ELR (cell line): ENCODE measurements at places on chromosomes 6 and 20.

DNA sequence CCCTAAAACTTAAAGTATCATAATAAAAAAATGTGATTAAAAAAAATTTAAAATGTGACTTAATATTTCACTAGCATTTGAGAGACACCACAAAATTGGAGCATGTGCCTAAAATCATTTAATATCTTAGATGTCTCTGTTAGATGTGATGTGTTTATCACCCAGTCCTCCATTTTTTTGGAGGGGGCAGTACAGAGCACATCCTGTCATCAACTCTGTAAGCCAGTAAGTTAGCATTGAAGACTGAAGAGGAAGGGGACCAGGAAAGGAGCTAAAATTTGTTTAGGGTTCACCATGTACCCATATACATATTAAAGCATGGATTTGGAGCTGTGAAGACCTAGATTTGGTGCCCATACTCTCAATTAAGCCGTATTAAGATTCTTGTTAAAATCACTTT is 30.7 kb upstream of the ADIG start:
- peak; percentile 37 for DNase-seq

DNA sequence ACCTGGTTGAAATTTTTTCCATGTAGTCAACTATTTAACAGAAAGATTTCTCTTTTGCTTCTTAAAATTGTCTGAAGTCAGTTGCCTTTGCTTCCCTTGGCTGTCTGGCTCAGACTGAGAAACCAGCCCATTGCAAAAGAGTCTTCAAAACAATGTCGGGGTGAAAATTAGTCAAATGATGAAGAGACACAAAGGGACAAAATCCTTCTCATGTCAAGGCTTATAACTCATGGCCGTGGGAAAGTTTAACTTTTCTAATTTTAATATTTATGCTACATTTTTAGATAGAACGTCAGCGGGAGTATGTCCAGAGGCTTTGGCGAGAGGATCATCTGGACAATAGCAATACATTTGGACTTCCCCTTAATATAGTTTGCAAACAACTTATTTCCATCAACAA is 127.2 kb downstream of the CD164 start:
- DNase-seq: no peak

GRCh38 chr6:53349209-53349693 is 501 bp upstream of the ELOVL5 start:
- DNase-seq: no peak

GRCh38 chr20:462199-462991 is at the start of gene TBC1D20:
Gene TBC1D20, minus strand, starts transcription at chr20:462533. Its CDS starts 128 bp downstream, at chr20:462405.
- peak; percentile 88 for DNase-seq

- DNase-seq: peak; percentile 100
Measured at GRCh38 chr20:51447097-51447764, 95.3 kb downstream of the NFATC2 start.

DNA sequence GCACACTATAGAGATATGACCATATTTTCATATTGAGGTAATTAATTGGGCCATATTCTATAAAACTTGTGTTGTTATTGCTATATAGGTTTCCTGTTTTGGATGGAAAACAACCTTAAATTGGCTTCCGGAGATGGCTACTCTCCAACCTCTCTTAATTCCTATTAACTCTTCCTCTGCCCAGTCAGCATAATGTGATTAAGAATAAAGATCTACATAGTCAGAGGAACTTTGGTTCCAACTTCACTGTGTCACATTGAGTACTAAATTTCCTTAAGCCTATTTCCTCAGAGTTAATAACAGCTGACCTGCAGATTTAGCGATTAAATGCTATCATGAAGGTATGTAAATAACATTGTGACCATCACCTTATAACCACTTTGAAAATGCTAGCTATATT is 67.7 kb downstream of the PTPRK start:
- DNase-seq: no peak

DNA sequence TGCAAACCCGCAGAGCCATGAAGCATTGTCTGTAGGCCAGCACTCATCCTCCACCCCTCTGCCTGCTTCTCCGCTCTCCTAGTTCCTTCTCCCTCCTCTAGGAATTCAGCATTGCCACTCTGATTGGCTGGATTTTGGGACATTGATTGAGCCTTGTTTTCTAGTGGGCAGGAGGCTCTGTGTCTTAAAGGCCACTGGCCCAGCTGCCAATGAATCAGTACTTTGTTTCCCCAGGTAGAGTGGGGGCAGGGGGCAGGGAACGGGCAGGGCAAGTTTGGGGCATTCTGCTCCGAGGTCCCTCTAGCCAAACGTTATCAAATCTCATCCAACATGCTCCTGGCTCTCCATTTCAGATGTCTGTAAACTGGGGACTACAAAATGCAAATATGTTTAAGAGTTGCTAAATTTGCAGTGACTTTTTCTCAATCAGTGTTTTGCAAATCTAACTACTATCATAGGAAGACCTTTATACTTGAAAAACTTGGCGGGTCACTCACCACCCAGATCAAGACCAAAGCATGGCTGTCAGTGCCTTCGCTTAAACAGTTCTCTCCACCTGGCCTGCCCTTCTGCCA is 10.4 kb upstream of the BPI start:
- DNase-seq: no peak

DNA sequence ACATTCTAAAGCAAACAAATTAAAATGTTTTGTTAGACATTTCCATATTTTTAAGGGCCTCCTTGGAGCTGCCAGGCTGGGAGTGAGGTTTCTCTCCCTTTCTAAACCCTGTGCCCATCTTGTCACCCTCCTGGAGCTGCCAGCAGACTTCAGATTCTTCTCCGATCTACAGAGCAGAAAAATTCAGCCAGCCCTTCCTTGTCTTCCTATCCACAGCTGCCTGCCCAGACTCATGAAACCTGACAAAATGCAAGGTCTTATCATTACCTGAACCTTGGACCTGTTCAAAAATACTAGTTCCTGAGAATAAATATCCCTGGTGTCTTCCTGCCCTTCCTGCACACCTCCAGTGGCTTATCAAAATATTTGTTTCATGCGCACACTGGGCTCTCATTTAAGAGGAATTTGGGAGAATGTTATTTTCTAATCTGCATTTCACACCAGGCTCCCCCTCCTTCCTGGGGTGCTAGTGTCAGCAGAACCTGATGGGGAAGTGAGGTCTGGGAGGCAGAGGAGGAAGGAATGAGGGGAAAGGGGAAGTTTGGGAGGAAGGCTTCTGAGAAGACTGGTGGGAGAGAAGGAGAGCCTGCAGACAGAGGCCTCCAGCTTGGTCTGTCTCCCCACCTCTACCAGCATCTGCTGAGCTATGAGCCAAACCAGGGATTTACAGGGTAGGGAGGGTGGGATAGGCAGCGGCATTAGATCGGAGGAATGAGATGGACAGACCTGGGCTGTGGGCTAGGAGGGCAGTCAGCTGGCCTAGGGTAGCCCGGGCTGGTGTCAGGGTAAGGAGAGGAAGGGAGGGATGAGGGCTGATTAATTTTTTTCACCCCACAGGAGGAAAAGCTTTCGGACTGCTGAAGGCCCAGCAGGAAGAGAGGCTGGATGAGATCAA is at the start of gene AIF1:
AIF1 (plus strand) TSS at position 551 of the 895 bp plus-strand sequence; CDS start at position 647, 96 bp downstream.
- DNase-seq: no peak

DNA sequence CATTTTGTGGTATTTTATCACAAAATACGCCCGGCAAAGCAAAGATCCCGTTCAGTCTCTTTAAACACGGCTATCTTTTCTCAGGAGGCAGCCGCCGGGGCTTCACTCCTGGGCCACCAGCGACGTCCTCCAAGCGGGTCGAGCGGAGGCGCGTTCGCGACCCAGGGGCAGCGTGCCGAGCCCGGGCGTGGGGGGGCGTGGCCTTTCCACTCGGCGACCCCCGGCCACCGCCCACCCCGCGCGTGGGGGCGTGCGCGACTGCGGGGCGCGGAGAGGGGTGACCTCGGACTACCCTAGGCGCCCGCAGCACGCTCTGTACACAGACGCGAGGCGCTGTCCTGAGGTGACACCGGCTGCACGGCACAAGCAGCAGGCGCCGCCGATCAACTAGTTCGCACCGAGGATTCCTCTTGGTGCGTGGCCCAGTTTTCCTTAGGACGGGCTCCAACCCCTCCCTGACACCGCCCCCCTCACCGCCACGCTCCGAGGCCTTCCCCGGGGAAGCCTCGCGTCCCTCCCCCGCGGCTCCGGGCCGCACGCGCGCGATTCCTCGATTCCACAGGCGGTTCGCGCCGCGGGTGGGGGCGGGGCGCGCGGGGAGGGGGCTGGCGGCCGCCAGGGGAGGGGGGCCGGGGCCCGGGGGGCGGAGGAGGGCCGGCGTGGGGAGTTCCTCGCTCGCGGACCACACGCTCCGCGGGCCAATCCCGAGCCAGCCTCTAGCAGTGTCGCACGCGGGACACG is 1.1 kb upstream of the JARID2 start:
- DNase-seq: peak; percentile 77
